ENCODE measurements at places on chromosomes 11 and 22.

DNA sequence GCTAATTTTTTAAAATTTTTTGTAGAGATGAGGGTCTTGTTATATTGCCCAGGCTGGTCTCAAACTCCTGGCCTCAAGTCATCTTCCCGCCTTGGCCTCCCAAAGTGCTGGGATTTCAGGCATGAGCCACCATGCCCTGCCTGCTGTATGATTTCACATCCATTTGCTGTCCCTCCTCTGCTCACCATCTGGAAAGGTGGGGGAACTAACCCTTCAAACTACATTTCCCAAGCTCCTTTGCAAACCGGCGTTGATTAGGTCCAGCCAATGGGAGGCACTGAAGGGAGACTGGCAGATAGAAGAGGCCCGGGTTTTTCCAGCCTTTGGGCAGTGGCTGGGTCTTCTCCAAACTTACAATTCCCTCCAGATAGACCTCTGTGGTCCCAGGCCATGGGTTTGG, 19.3 kb downstream of the RFPL1 start:
- no peaks in the 10 kb centered on the region for H3K4me1 ChIP-seq
- DNase-seq: no peak
- no peak overlapping the region for H3K27ac ChIP-seq
- no peaks in the 10 kb centered on the region for H3K36me3 ChIP-seq
- H3K4me3 ChIP-seq: no peak overlapping the region

DNA sequence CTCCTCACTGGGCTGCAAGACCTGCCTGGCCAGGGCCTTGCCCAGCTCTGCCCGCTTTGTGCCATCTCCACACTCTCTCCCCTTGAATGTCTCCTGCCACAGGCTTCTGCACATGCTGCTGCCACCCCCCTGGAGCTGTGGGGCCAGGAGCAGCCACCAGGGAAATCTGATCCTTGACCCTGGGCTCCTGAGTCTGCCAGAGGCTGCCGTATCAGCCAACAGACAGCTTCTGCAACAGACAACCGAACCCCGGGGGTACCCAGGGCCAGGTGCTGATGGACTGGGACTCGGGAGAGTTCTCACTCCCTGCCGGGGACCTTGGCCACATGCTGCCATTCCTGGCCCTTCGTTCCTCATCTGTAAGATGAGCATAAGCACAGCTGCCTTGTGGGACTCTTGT, 3.3 kb upstream of the PPARA start:
- H3K36me3 ChIP-seq: no peaks in the 10 kb centered on the region
- DNase-seq: peak; percentile 58
- H3K27ac ChIP-seq: no peak overlapping the region
- peaks cover 17% of the 10 kb centered on the region for H3K4me1 ChIP-seq

GRCh38 chr11:70306586-70307033, 36.1 kb downstream of the PPFIA1 start:
- H3K36me3 ChIP-seq: peaks cover 20% of the 10 kb centered on the region
- H3K27ac ChIP-seq: no peak overlapping the region
- peaks cover 10% of the 10 kb centered on the region for H3K4me1 ChIP-seq
- no peaks in the 10 kb centered on the region for H3K27me3 ChIP-seq

- peaks cover 15% of the 10 kb centered on the region for H3K4me1 ChIP-seq
- no peaks in the 10 kb centered on the region for H3K36me3 ChIP-seq
- no peak overlapping the region for H3K4me3 ChIP-seq
- DNase-seq: no peak
- H3K27me3 ChIP-seq: peaks cover 99% of the 10 kb centered on the region
- no peak overlapping the region for H3K27ac ChIP-seq
Observed at GRCh38 chr11:20161230-20161918, 1.1 kb upstream of the DBX1 start.

- no peak for DNase-seq
- no peak overlapping the region for H3K4me3 ChIP-seq
- H3K36me3 ChIP-seq: no peaks in the 10 kb centered on the region
- no peaks in the 10 kb centered on the region for H3K4me1 ChIP-seq
- no peak overlapping the region for H3K27ac ChIP-seq
Observed at GRCh38 chr11:33394431-33395109, 137.4 kb downstream of the HIPK3 start.

- no peaks in the 10 kb centered on the region for H3K27me3 ChIP-seq
- no peak overlapping the region for H3K4me3 ChIP-seq
- no peaks in the 10 kb centered on the region for H3K36me3 ChIP-seq
- DNase-seq: no peak
- H3K4me1 ChIP-seq: peaks cover 15% of the 10 kb centered on the region
Observed at GRCh38 chr11:112223121-112223520, 3.1 kb upstream of the PTS start.

DNA sequence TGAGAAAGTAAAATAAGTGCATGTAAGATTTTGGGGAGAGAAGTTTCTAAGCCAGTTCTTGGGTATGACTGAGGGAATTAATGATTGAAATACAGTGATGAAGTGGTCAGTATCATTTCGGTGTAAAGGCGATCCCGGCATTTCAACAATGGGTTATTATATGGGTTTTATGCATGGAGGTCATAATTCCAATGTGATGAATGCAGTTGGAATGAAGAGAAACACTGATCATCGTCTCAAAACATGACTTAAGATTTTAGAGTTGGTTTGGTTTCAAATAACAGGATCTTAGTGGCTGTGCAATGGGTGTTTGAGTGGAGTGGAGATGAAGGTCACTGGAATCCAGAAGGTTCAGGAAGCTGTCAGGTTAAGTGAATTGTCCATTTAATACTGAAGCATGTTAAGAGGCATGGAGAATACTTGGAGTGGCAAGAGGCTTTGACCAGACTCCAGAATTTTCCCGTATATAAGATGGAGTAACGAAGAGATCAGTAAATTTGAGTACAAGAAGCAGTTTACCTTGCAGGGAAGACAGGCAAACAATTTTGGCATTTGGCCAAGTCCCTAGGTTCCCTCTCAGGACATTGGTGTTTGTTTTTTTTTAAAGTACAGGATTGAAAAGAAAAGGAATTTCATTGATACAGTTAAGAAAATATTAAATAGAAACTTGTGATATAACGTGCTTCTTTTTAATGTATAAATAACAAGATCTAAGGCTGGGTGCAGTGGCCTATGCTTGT, 96.4 kb upstream of the BIRC3 start:
- DNase-seq: no peak
- no peak overlapping the region for H3K4me3 ChIP-seq
- peaks cover 31% of the 10 kb centered on the region for H3K36me3 ChIP-seq
- no peaks in the 10 kb centered on the region for H3K27me3 ChIP-seq

DNA sequence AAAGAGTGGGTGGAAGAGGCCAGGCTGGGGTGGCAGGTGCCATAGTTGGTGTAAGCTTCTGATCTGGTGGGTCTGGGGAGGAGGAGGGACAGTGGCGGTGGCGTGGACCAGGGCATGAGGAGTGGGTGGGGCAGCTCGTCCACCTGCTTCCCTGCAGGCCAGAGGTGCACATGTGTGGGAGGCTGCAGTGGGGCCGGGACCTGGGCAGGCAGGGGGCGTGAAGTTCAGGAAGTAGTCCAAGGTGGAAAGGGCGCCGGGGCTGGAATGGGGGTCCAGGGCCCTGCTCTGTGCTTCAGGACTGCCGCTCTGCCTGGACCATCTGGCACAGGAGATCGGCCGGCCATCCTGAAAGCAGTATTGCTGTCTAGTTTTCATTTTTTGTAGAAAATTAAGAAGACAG, 15.9 kb downstream of the RIBC2 start:
- no peak overlapping the region for H3K27ac ChIP-seq
- H3K36me3 ChIP-seq: no peaks in the 10 kb centered on the region
- no peaks in the 10 kb centered on the region for H3K27me3 ChIP-seq
- H3K4me3 ChIP-seq: no peak overlapping the region

DNA sequence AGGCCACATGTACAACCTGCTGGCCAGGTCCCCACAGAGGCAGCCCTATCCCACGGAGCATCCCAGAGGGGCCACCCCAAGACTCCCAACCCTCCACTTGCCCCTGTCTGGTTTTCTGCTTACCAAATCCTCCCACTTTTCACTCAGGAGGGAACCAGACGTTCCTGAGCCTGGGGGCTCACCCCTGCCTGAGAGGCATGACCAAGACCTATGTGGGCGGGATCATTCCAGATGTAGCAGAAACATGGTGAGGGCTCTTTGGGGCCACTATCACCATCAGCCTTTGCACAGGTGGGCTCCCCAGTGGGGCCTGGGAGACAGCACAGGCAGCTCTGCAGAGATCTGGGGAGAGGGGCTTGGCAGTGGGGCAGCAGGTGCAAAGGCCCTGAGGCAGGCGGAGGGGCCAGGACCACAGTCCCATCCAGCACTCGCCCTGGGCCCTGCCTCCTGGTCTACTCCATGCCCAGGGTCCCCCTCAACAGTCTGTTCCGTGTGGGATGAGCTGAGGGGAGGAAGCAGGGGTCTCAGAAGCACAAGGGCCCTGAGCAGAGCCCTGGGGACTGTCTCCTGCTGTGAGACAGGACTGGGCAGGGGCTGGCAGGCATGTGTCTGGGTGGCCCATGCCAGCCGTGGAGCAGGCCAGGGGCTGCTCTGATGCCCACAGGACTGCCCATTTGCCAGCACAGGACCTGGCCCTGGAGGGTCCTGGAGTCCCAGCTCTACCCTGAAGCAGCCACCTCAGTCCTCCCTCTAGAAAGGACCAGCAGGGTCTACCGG, 9.4 kb downstream of the PIM3 start:
- H3K4me1 ChIP-seq: peaks cover 50% of the 10 kb centered on the region
- peak; percentile 66 for DNase-seq
- H3K27ac ChIP-seq: peak overlapping the region; percentile 65
- peaks cover 4% of the 10 kb centered on the region for H3K36me3 ChIP-seq
- no peaks in the 10 kb centered on the region for H3K27me3 ChIP-seq
- H3K4me3 ChIP-seq: no peak overlapping the region

GRCh38 chr22:19149991-19150390, at the start of gene GSC2:
TSS of gene GSC2 (minus strand) at chr22:19150292. CDS start at chr22:19150283, 9 bp downstream.
- peaks cover 55% of the 10 kb centered on the region for H3K27me3 ChIP-seq
- DNase-seq: no peak
- H3K36me3 ChIP-seq: no peaks in the 10 kb centered on the region
- no peak within 1 kb of the TSS for H3K27ac ChIP-seq
- no peaks in the 10 kb centered on the region for H3K4me1 ChIP-seq

- no peaks in the 10 kb centered on the region for H3K36me3 ChIP-seq
- DNase-seq: no peak
- no peak overlapping the region for H3K4me3 ChIP-seq
- H3K27me3 ChIP-seq: no peaks in the 10 kb centered on the region
- peaks cover 4% of the 10 kb centered on the region for H3K4me1 ChIP-seq
- H3K27ac ChIP-seq: no peak overlapping the region
Observed at GRCh38 chr11:104731890-104732289, 166.4 kb downstream of the CASP12 start.

DNA sequence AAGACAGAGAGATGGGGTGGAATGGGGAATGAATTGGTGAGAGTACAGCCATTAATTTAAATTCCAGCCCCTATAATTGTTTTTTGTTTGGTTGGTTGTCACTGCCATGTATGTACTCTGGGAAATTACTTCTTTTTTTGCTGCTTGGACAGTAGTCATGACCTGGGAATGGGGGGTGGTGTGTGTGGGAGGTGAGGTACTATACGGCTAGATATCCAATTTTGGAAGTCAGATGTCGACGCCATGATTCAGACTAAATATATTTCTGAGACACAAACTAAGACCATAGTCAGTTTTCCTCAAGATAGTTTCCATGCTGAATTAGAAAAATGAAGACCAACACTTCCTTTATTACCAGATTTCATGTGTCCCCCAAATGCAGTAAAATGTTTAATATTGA, 7.4 kb upstream of the BDNF start:
- DNase-seq: no peak
- no peak overlapping the region for H3K27ac ChIP-seq
- H3K4me1 ChIP-seq: no peaks in the 10 kb centered on the region
- H3K36me3 ChIP-seq: no peaks in the 10 kb centered on the region
- peaks cover 32% of the 10 kb centered on the region for H3K27me3 ChIP-seq

DNA sequence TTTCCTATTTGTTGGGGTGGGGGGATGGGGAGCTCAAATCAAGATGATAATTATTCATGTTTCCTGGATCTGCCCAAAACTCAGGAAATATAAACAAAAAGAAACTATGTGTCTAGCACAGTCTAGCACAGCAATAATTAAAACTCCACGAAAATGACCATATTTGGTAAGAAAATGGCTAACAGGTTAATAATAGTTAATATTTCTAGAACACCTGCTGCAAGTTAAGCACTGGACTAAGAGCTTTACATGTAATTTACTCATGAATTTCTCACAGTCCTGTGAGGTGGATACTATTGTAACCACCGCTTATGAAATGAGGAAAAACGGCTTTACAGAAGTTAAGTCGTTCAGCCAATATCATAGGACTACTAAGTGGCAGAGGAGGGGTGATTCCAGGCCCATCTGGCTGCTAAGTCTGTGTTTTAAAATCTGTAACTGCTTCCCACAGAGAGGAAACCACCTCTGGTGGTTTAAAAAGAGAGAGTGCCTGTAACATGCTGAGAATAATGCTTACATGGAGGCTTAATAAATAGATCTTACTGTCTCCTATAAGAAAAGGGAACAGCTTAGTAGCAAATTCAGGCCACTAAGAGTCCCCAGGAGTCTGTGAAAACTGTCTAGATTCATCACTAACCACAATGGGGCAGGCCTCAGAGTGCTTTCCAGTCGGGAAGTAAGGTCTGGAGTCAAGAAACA, 11.0 kb upstream of the AMOTL1 start:
- H3K36me3 ChIP-seq: no peaks in the 10 kb centered on the region
- H3K4me3 ChIP-seq: no peak overlapping the region
- no peak for DNase-seq
- no peaks in the 10 kb centered on the region for H3K4me1 ChIP-seq
- H3K27me3 ChIP-seq: no peaks in the 10 kb centered on the region
- H3K27ac ChIP-seq: no peak overlapping the region

- H3K27me3 ChIP-seq: no peaks in the 10 kb centered on the region
- no peak overlapping the region for H3K27ac ChIP-seq
- peaks cover 8% of the 10 kb centered on the region for H3K4me1 ChIP-seq
- no peaks in the 10 kb centered on the region for H3K36me3 ChIP-seq
- DNase-seq: no peak
Observed at GRCh38 chr11:13928566-13929251, 33.8 kb upstream of the SPON1 start.

- peaks cover 7% of the 10 kb centered on the region for H3K36me3 ChIP-seq
- H3K27me3 ChIP-seq: no peaks in the 10 kb centered on the region
- DNase-seq: no peak
- no peak overlapping the region for H3K27ac ChIP-seq
- H3K4me1 ChIP-seq: peaks cover 29% of the 10 kb centered on the region
- H3K4me3 ChIP-seq: no peak overlapping the region
Observed at GRCh38 chr11:76797341-76798201, 14.4 kb downstream of the TSKU start.
